ENCODE measurements at places on chromosomes 2 and 18. TPM values are rescaled to one million over a fixed set of nuclear protein-coding genes. Genes with fewer than 3 reads are reported as not detected.

The B4GALT6 gene
- 2.9 TPM for total RNA-seq

The PID1 gene
- 17.7 TPM for total RNA-seq

The CEBPZOS gene
- total RNA-seq: 26.8 TPM

DNA sequence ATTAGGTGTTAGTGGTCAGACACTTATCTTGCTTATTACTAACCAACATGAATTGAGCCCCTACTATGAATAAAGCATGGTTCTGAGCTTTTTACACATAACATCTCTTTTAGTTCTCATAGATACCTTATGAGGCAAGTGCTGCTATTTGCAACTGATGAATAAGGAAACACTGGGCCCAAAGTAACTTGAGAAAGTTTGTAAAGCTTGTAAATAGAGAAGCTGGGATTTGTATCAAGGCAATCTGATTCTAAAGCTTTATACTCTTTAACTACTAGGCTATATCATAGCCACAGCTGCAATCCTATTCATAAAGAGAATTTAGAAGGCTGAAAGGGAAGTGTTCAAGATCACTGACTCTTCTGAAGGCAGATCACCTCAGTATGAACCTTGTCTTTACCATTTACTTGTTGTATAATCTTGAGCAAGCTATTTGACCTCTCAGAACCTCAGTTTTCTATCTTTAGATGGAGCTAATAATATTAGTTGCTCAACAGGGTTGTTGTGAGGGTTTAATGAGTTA, 60.4 kb downstream of the ABCB11 start:
- no peaks in the 10 kb centered on the region for H3K4me1 ChIP-seq
- no peak overlapping the region for H3K4me3 ChIP-seq
- no peak overlapping the region for H3K27ac ChIP-seq

DNA sequence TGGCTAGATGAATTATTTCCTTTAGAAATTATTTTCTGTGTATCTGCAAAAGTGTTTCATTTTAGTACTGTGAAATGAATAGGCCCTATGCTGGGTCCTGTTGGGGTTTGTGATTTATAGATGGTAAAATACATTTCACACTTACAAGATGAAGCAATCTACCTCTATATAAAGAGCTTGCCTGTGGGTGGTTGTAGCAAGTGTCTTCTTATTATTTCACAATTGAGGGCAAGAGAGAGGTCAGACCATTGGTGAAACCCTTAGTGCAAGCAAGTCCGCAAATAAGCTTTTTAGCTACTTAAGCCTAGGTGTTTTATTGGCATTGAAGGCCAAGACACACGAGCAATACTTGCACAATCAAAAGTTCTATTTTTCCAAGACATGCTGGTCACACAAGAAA, 153.1 kb downstream of the FMNL2 start:
- no peak for DNase-seq
- H3K27me3 ChIP-seq: no peaks in the 10 kb centered on the region
- no peak overlapping the region for H3K4me3 ChIP-seq
- no peaks in the 10 kb centered on the region for H3K36me3 ChIP-seq

DNA sequence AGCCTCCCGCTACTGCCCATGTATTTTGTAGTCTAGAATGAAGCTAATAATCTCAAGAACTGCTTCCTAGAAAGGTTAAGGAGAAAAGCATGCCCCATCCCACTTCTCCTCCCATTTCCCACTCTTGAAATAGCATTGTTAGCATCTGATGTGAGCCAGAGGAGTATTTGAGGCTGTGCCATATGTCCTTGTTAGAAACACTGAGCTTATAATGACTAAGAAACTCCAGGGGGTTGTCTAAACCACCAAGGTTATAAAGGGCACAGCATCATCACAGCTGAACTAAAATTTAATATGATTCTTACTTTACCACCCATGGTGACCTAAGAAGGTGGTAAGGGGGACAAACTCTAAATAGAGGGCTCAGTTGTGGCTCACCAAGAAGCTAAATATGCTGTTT, 16.6 kb downstream of the TSPYL6 start:
- no peaks in the 10 kb centered on the region for H3K4me1 ChIP-seq
- no peak overlapping the region for H3K4me3 ChIP-seq
- H3K27me3 ChIP-seq: no peaks in the 10 kb centered on the region
- no peaks in the 10 kb centered on the region for H3K36me3 ChIP-seq
- no peak for DNase-seq

GRCh38 chr2:231795525-231796327, 9.5 kb downstream of the COPS7B start:
- H3K4me3 ChIP-seq: no peak overlapping the region
- H3K27me3 ChIP-seq: no peaks in the 10 kb centered on the region
- H3K4me1 ChIP-seq: peaks cover 16% of the 10 kb centered on the region
- peaks cover 34% of the 10 kb centered on the region for H3K36me3 ChIP-seq
- no peak overlapping the region for H3K27ac ChIP-seq

DNA sequence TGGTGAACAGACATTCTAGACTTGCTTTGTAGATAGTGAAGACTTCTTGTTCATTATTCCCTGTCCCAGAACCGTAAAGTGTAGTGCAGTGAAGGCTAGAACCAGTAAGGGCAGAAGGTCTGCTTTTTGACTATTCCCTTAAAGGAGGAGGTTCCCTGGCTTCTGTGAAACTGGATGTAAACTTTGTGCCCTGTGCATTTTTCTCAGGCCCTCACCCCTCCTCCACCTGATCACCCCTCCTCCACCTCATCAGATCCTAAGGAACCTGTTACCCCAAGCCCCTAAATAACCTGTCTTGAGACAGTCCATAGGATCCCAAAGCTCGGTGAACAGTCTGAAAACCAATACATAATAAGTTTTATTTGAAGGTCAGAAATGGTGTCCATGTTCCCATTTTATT, 33.7 kb downstream of the SFT2D3 start:
- peaks cover 28% of the 10 kb centered on the region for H3K4me1 ChIP-seq
- H3K4me3 ChIP-seq: no peak overlapping the region
- H3K27me3 ChIP-seq: no peaks in the 10 kb centered on the region
- DNase-seq: peak; percentile 9
- no peak overlapping the region for H3K27ac ChIP-seq

The XDH gene
- 0.87 TPM for total RNA-seq

The NPPC gene
- not detected for total RNA-seq

DNA sequence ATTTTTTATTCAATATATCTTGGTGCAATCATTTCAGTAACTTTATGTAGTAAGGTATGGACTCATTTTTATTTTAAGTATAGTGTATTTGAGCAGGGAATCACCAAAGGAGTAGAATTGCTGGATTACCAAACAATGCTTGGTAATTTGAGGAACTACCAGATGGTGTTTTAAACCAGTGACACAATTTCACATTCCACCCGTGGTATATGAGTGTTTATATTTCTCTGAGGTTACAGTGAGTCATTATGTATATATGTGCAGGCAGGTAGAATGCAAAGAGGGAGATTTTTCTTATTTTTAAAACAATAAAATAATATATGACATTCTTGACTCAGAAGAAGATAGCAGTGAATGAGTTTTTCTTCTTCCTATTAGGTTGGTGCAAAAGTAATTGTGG, 596.9 kb downstream of the DCC start:
- no peaks in the 10 kb centered on the region for H3K4me1 ChIP-seq
- H3K36me3 ChIP-seq: no peaks in the 10 kb centered on the region
- H3K27me3 ChIP-seq: no peaks in the 10 kb centered on the region

DNA sequence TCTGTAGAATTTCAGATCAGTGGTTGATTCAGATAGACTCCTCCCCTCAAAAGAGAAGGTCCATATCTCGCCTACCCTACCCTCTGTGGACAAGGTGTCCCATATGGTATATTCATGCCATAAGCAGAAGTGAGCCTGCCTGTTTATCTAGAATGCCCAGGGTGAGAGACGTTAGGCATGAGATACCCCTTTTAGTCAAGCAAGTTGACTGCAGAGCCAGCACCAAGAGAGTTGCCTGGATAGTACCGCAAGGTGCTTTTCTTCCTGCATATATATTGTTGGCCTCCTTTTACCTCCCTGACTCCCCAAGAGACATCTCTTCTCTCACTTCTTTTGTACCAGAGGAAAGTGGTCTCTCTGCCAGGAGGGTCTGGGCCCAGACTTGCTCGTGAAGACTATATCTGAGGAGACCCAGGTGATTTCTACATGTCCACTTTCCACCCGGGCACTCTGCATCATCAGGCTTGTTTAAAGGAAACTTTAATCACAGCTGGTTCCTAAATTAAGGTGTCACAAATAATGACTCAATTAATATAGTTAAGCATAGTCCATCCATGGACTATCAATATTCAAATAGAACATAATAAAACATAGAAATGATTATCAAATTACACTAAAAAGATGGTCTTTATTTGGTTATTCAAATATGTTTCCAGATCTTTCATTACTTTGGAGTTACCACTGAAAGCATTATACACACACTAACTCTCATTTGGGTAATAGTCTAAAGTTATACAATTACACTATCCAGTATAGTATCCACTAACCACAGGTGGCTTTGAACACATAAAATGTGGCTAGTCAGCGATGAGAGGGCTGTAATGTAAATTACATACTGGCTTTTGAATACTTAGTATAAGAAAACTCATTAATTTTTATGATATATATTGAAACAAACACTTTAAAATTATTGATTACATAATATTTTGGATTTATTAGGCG, 4.1 kb downstream of the ITGA4 start:
- peak overlapping the region; percentile 47 for H3K27ac ChIP-seq
- H3K27me3 ChIP-seq: peaks cover 18% of the 10 kb centered on the region
- DNase-seq: no peak
- H3K4me1 ChIP-seq: no peaks in the 10 kb centered on the region
- H3K36me3 ChIP-seq: no peaks in the 10 kb centered on the region

The RBKS gene
- total RNA-seq: 2.9 TPM

DNA sequence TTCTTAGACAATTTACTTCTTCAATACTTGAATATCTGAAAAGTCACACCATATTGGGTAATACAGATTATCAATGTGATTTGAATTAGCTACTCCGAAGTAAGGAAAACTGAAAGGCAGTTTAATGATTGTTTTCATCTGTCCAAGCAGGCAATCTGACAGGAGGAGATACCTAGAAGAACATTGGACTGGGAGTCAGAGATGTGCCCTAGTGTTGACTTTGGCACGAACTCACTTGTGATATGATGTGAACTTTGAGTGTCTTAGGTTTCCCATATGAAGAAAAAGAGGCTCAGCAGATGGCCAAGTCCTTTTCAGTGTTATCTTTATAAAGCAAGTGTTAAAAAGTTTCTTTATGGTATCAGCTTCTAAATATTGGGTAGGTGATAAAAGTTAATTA, 287.1 kb downstream of the MTX2 start:
- H3K27ac ChIP-seq: no peak overlapping the region
- H3K27me3 ChIP-seq: no peaks in the 10 kb centered on the region
- no peaks in the 10 kb centered on the region for H3K36me3 ChIP-seq
- DNase-seq: no peak
- no peak overlapping the region for H3K4me3 ChIP-seq

- no peaks in the 10 kb centered on the region for H3K27me3 ChIP-seq
- H3K36me3 ChIP-seq: peaks cover 89% of the 10 kb centered on the region
- no peak overlapping the region for H3K4me3 ChIP-seq
- no peak for DNase-seq
- no peak overlapping the region for H3K27ac ChIP-seq
Observed at GRCh38 chr2:127324635-127325034, 30.7 kb upstream of the ERCC3 start.

The OSR1 gene
- 6.2 TPM for total RNA-seq

The CD8B2 gene
- not detected for total RNA-seq

GRCh38 chr18:75141166-75141565, 67.8 kb downstream of the PTGR3 start:
- no peak overlapping the region for H3K27ac ChIP-seq
- no peaks in the 10 kb centered on the region for H3K36me3 ChIP-seq
- no peaks in the 10 kb centered on the region for H3K27me3 ChIP-seq
- no peak overlapping the region for H3K4me3 ChIP-seq

The LYG2 gene
- total RNA-seq: not detected
